ENCODE measurements at places on chromosomes 16 and 17. TPM values are rescaled to one million over a fixed set of nuclear protein-coding genes. Genes with fewer than 3 reads are reported as not detected.

Gene PERCC1
- 0.33 TPM for total RNA-seq

Gene SLC6A2
- total RNA-seq: not detected

Gene GP1BA
- not detected for total RNA-seq

Gene KRTAP2-3
- total RNA-seq: not detected

Gene HYDIN
- total RNA-seq: not detected

Gene GRIN2C
- not detected for total RNA-seq

Gene GPR139
- total RNA-seq: not detected

Gene TNP2
- total RNA-seq: not detected

Gene TEX19
- total RNA-seq: not detected

Gene CD300A
- 3.8 TPM for total RNA-seq

Gene XYLT1
- total RNA-seq: 9.1 TPM

Gene KRTAP9-4
- total RNA-seq: not detected

DNA sequence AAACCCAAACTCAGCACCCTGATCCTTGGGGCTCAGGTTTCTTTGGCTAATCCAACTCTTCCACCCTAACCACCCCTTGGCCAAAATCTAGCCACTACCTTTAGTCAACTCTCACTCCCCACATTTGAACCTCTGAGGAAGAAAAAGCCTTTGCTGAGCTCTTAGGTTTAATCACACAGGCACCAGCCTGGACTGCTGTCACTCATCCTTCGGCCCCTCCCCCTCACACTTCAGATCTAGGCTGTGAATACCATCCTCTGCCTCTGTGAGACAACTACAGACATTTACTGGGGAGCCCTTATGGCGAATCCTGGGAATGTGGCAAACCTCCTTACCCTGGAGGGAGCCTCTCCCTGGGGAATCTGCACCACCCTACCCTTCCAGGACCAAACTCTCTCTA lies 5.3 kb upstream of the RNASEK start:
- no peak overlapping the region for H3K4me3 ChIP-seq
- no peak overlapping the region for H3K27ac ChIP-seq

- H3K4me1 ChIP-seq: no peaks in the 10 kb centered on the region
- no peak overlapping the region for H3K4me3 ChIP-seq
- H3K36me3 ChIP-seq: no peaks in the 10 kb centered on the region
- no peak for DNase-seq
- no peaks in the 10 kb centered on the region for H3K27me3 ChIP-seq
Observed at GRCh38 chr16:84959045-84959576, 52.2 kb downstream of the ZDHHC7 start.

GRCh38 chr17:43530288-43531081 lies 15.7 kb downstream of the ETV4 start:
- DNase-seq: no peak
- no peaks in the 10 kb centered on the region for H3K27me3 ChIP-seq
- H3K27ac ChIP-seq: no peak overlapping the region
- H3K36me3 ChIP-seq: peaks cover 6% of the 10 kb centered on the region

DNA sequence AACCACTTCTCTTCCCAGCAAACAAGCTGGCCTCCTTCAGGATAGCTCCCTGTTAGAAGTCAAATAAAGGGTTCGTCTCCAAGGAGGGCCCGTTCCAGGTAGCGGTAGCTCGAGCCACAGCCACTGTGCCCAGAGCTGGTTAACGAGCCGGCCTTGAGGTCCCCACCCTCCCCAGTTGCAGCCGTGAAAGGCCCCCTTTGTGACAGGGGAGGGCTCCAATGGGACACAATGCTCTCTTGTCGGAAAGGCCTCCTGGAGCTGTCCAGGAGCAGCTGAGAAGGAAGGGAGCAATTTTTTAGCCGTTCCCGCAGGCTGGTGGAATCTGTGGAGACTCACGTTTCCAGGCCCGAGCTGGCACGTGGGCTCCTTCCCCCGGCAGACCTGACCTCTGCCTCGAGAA lies 29.9 kb upstream of the FOXF1 start:
- no peaks in the 10 kb centered on the region for H3K4me1 ChIP-seq
- H3K4me3 ChIP-seq: no peak overlapping the region
- DNase-seq: no peak
- no peak overlapping the region for H3K27ac ChIP-seq

DNA sequence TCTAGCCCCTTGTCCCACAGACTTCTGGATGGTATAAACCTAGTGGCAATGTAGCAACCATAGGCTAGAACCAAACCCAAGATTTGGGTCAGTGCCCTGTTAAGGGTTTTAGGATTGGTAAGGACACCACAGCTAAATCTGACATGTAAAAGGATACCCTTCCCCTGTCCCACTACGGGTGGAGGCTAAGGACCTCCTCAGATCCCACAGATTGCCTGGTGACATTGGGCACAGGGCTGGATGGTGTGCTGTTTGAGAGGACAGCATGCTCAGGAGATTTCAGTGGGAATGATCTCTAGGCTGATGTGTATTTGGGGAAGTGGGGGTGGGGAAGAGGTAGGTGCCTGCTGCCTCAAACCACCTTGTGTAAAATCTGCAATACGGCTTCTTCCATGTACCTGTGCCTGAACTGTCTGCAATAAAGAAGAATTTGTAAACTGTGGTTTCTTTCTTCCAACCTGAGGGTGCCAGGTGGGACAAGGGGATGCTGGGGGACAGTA lies 671 bp upstream of the EDC4 start:
- peak overlapping the region; percentile 91 for H3K27ac ChIP-seq
- H3K27me3 ChIP-seq: no peaks in the 10 kb centered on the region
- H3K4me1 ChIP-seq: peaks cover 35% of the 10 kb centered on the region
- peak overlapping the region; percentile 79 for H3K4me3 ChIP-seq

DNA sequence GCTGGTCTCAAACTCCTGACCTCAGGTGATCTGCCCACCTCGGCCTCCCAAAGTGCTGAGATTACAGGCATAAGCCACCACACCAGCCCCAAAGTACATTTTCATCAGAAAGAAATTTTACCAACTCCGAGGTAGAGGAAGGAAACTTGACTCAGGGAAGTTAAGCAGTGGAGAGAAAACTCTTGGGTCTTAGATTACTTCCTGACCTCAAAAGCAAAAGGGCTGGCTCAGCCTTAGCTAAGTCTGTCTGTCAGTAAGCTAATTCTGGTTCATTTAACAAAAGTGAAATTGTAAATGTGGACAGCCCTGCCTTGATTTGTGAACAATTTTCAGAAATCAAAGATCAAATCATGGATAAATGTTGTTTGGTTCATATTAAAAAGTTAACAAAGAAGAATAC lies 30.6 kb downstream of the MAP2K6 start:
- no peak overlapping the region for H3K4me3 ChIP-seq
- peaks cover 5% of the 10 kb centered on the region for H3K4me1 ChIP-seq
- DNase-seq: no peak
- no peaks in the 10 kb centered on the region for H3K36me3 ChIP-seq
- H3K27ac ChIP-seq: no peak overlapping the region

DNA sequence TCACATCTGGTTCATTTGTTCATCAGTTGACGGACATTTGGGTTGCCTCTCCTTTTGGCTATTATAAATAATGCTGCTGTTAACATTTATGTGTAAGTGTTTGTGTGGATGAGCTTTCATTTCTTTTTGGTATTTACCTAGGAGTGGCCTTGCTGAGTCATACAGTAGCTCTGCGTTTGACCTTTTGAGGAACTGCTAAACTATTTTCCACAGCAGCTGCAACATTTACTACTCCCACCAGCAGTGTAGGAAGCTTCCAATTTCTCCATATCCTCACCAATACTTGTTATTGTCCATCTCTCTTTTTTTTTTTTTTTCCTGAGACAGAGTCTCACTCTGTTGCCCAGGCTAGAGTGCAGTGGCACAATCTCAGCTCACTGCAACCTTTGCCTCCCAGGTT lies 20.7 kb upstream of the PLCG2 start:
- H3K4me1 ChIP-seq: no peaks in the 10 kb centered on the region
- no peak for DNase-seq
- no peaks in the 10 kb centered on the region for H3K27me3 ChIP-seq
- H3K36me3 ChIP-seq: no peaks in the 10 kb centered on the region

- no peaks in the 10 kb centered on the region for H3K27me3 ChIP-seq
- H3K27ac ChIP-seq: no peak overlapping the region
- H3K4me1 ChIP-seq: no peaks in the 10 kb centered on the region
- H3K4me3 ChIP-seq: no peak overlapping the region
- DNase-seq: no peak
Observed at GRCh38 chr17:21476867-21477266, 100.7 kb downstream of the KCNJ12 start.

- H3K4me1 ChIP-seq: peaks cover 31% of the 10 kb centered on the region
- no peaks in the 10 kb centered on the region for H3K27me3 ChIP-seq
- peak overlapping the region; percentile 75 for H3K4me3 ChIP-seq
- H3K27ac ChIP-seq: peak overlapping the region; percentile 38
- H3K36me3 ChIP-seq: peaks cover 11% of the 10 kb centered on the region
- peak; percentile 5 for DNase-seq
Observed at GRCh38 chr16:74667255-74667700, 601 bp upstream of the RFWD3 start.

DNA sequence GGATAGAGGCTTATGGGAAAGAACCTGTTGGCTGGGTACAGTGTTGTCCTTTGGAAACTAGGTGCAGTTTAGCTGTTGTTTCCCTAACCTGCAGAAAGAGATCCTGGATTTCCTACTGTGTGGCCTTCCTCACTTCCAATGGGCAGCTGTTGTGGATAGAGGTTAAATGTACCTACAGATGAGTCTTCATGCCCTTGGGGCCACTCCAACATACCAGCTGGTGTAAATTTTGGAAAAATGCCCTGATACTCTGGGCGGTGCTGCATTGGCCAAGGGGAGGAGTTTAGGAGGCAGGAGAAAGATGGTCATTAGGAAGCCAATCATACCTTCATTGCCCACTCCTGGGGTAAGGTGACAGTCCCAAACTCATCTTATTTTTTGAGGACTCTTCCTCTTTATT lies 70.2 kb downstream of the SNX11 start:
- H3K4me3 ChIP-seq: no peak overlapping the region
- no peaks in the 10 kb centered on the region for H3K27me3 ChIP-seq
- H3K36me3 ChIP-seq: peaks cover 42% of the 10 kb centered on the region
- no peak overlapping the region for H3K27ac ChIP-seq
- no peak for DNase-seq

DNA sequence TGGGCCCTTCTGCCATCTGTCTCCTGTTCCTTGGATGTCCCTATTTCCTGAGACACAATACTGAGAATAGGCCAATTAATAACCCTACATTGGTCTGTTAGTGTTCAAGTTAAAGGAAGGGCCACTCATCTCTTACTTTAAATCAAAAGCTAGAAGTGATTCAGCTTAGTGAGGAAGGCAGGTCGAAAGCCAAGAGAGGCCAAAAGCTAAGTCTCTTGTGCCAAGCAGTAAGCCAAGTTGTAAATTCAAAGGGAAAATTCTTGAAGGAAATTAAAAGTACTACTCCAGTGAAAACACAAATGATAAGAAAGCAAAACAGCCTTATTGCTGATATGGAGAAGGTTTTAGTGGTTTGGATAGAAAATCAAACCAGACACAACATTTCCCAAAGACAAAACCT lies 28.8 kb downstream of the ANKFN1 start:
- no peak overlapping the region for H3K27ac ChIP-seq
- no peak overlapping the region for H3K4me3 ChIP-seq
- no peak for DNase-seq
- no peaks in the 10 kb centered on the region for H3K36me3 ChIP-seq
- H3K27me3 ChIP-seq: no peaks in the 10 kb centered on the region

- no peaks in the 10 kb centered on the region for H3K4me1 ChIP-seq
- no peaks in the 10 kb centered on the region for H3K27me3 ChIP-seq
- no peak overlapping the region for H3K27ac ChIP-seq
- no peaks in the 10 kb centered on the region for H3K36me3 ChIP-seq
Observed at GRCh38 chr16:17747081-17747756, 276.5 kb upstream of the XYLT1 start.

DNA sequence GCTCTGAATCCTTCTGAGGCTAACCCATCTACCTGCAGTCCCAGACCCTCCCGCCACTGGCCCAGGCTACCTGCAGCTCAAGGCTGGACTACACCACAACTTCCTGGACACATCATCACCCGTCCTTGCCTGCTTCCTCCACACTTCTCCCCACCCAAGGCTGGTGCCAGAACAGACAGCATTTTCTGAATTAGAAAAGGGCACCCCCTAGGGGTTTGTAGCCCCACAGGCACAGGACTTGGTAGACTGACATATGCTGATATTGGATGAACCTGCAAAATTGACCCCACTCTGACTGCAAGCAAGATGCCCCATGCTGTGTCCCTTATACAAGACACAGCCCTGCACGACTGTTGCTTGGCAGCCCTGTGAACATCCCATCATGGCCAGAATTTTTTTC lies 271.5 kb upstream of the C16orf82 start:
- no peak for DNase-seq
- no peak overlapping the region for H3K4me3 ChIP-seq
- H3K27ac ChIP-seq: no peak overlapping the region

- no peak overlapping the region for H3K4me3 ChIP-seq
- no peaks in the 10 kb centered on the region for H3K4me1 ChIP-seq
- H3K27me3 ChIP-seq: no peaks in the 10 kb centered on the region
- H3K36me3 ChIP-seq: no peaks in the 10 kb centered on the region
Observed at GRCh38 chr16:78227855-78228254, 128.4 kb downstream of the WWOX start.

DNA sequence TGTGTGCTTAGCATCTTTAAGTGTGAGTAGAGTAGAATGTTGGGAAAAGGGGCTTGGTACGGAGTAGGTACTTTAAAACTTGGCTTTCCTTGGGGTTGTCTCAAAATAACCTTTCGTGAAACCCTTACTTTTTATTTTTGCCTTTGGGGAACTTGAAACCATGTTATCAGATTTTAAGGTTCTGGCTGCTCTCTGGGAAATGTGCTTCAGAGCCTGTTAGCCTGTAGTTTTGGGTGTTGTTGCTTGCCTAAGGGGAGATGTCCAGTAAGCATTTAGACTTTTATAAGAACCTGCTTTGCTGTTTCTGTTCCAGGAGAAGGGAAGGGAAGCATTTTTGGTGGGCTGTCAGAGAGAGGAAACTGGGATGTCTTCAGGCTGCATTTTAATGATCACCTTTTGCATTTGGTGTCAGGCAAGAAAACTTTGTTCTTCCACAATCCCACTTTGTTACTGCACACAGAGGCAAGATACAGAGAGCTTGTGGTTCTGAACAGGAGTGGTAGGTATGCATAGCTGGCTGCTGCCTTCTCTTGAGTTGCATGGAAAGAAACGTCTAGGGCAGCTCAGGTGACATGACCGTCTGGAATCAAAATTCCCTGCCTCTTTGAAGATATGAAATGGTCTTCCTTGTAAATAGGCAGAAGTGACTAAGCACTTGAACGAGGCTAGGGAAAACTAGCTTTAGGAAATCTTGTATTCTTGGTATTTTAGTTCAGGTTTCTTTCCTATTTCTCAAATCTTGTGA lies 1.7 kb downstream of the RABEP1 start:
- no peak for DNase-seq
- H3K4me3 ChIP-seq: peak overlapping the region; percentile 83
- H3K27me3 ChIP-seq: no peaks in the 10 kb centered on the region
- H3K36me3 ChIP-seq: no peaks in the 10 kb centered on the region

GRCh38 chr16:89505204-89506112 lies 2.7 kb upstream of the SPG7 start:
- H3K36me3 ChIP-seq: peaks cover 2% of the 10 kb centered on the region
- peak; percentile 82 for DNase-seq
- H3K4me1 ChIP-seq: peaks cover 38% of the 10 kb centered on the region
- H3K27ac ChIP-seq: peak overlapping the region; percentile 89
- H3K27me3 ChIP-seq: no peaks in the 10 kb centered on the region
- peak overlapping the region; percentile 50 for H3K4me3 ChIP-seq

Data from CD8-positive, alpha-beta memory T cell (primary cell).